ENCODE measurements at places on chromosomes 3 and 15.

- no peak for DNase-seq
Measured at GRCh38 chr3:113210604-113211329, 590 bp upstream of the BOC start.

- DNase-seq, result no peak
Measured at GRCh38 chr3:45950131-45950530, 6.9 kb downstream of the CXCR6 start.

DNA sequence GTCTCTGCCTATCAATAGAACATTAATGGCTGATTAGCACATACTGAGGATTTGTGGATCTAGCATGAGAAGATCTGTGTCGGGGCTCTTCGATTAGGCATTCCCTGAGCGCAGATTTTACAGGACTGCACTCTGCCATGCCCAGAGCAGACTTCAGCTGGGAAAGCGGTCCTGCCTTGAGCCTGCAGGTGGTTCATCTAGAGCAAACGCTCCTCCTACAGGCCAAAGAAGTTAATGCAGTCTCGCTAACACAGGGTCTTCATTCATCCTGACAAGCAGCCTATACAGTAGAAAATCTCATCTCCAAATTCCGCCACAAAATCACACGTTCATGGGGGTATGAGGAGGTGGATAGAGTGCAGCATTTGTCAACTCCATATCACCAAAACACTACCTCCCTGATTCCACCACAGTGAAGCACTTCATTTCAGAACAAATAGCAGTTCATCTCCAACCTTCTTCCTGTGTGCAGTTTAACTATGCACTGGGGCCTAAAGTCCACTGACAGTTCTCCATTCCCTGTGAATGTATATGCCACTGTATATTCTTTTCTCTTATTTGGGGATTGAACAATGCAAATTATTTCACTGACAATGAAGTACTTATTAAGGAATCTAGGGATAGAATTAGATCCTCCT, 405.8 kb downstream of the IGSF11 start:
- DNase-seq, result peak; percentile 1

DNA sequence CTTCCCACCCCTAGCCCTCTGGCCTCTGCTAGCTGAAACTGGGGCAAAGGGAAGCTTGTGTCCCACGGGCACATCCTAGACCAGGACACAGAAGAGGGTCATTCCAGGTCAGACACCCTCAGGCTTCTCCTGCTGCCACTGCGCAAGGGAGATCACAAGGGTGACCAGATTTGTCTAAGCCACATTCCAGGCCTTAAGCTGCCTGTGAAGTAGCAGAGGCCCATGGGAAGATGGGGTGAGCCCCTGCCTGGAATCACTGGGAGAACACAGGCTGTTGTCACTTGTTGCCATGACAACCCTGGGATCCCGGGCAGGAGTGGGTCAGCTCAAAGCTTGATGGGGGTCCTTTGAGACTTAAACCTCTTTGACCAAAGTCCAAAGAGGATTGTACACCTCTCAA, 10.8 kb downstream of the STRA6 start:
- DNase-seq, result no peak

DNA sequence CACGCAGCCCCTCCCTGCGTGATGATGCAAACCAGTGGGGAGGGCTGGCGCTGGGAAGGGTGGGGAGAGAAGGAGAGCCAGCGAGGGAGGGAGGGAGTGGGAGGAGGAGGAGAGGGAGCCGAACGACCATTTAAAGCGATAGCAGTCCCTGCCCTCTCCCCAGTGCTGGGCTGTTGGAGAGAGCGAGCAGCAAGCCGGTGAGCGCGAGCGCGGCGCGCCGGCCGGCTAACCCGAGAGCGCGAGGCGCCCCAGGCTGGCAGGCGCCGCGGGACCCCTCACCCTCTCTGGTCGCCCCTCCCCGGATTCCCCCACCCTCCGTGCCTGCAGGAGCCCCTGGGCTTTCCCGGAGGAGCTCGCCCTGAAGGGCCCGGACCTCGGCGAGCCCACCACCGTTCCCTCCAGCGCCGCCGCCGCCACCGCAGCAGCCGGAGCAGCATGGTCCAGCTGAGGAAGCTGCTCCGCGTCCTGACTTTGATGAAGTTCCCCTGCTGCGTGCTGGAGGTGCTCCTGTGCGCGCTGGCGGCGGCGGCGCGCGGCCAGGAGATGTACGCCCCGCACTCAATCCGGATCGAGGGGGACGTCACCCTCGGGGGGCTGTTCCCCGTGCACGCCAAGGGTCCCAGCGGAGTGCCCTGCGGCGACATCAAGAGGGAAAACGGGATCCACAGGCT, at the start of gene GRM7:
GRM7 (plus strand) TSS at position 162 of the 671 bp plus-strand sequence.
- no peak for DNase-seq

DNA sequence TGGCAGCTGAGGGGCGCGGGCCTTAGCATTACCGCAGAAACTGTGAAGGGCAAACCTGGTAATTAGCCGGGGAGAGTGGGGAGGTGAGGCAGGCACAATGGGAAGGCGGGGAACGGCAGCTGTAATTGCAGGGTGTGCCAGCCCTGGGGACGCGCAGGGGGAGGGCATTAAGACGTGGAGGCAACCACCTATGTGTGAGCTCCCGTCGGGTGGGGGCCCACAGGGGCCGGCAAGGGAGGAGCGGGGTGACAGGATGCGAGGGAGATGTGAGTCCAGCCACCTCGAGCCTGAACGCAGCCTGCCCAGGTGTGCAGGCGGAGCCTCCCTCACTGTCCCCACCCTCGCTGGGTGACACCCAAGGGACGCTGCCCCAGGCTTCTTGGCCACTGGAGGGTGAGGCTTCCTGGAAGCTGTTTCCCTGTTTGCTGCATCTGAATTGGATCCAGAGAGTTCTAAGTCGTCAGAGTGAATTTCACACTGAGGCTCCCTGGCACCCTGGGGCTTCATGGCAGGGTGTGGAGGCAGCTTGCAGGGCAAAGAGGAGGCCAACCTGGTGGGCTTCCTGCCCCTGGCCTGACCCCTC, 130.6 kb upstream of the MEF2A start:
- no peak for DNase-seq

DNA sequence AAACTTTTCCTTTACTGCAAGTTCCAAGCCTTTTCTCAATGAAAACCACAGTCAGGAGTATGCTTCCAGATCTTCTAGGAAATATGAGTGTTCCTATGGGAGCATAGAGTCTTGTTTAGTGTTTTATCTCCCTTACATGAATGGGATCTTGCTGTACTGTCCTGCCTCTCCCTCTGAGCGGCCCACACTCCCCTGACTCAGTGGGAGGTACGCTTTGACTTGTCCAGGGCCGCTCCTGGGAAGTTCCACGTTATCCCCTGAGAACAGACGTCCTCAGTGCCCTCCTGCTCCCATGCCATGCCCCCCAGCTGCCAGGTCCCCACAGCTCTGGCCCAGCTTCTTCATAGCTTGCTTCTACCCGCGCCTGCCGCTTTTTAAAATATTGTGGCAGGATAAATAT, 28.9 kb upstream of the VPS33B start:
- DNase-seq, result no peak

DNA sequence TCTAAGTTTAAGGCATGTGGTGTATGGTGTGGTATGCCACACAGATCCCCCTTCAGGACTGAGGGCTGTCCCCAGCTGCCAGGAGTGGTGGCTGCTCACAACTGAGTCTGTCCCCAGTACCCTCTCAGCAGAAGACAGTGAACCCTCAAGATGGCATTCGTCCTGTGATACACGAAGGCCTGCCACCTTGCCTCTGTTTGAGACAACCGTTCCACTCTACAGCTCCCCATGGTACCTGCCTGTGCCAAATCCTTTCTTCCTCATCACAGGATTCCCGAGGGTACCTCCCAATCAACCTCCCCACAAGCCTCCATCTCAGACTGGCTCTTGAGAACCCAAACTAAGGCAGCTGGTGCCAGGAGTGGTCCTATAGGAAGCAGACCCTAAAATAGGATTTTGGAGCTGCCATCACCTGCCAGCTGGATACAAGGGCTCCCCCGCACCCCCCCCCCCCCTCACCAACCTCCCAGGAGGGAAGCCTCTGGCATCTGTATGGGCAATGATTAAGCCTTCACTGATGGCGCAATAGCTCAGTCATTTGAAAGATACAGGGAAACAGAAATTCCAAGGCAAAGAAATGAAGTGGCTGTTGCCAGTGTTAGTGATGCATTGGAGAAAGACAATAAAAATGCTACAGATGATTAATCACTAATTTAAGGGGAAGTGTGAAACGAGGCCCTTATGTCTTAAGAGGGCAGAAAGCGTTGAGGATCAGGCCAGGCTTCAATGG, 230.0 kb upstream of the LYSMD4 start:
- no peak for DNase-seq

DNA sequence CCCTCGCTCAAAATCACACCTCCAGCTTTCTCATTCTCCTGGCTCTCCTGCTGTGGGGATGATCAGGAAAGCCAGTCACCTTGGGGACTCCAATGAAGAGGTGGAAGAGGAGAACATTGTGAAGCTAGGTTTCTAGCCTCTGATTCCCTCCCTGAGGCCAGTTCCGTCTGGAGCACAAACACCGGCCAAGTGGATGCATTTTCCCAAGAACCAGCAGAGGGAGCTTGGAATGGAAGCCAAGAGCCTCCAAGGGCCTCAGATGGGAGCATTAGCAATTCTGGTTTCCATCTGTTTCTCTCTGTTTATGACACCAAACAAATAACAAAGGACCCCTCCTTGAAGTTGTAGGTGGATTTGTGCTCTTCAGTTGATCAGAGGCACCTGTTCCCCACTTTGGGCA, 40.6 kb upstream of the NMNAT3 start:
- no peak for DNase-seq

GRCh38 chr3:176690083-176690869, 507.0 kb downstream of the TBL1XR1 start:
- no peak for DNase-seq

DNA sequence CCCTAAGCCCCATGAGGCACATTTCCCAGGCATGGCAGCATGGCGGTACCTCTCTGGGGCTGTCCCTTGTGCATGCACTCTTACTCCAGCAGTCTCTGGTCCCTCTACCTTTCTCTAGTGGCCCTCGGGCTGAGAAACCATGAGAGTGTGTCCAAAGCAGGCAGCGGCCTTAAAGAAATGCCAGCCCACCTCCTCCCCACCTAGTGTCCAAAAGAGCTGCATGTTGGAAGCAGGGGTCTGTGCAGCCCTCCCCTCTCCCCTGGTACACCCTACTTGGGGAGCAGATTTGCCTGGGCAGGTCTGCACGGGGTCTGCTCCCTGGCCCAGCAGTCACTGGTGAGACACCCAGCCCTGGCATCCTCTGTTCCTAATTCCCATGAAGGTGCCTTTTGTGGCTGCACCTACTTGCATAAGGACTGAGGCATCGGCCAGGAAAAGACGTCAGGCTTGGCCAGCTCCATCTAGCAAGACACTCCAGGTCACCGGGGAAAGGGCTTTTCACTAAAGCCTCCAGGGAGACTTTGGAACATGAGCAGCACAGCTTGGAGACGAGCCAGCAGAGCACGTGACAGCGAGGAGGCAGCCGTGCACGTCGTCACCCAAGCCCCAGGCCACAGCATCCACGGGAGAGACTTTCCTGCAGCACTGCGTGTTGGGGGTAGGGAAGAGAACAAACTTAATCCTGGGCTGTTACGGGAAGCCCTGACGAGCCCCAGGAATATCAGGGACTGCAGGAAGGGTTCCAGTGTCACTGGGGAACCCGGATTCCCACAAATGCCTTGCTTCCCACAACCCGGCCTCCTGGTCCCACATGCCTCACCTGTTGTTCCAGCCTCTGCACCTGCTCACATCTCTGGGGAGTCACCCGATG, 38.8 kb downstream of the TM2D3 start:
- no peak for DNase-seq

DNA sequence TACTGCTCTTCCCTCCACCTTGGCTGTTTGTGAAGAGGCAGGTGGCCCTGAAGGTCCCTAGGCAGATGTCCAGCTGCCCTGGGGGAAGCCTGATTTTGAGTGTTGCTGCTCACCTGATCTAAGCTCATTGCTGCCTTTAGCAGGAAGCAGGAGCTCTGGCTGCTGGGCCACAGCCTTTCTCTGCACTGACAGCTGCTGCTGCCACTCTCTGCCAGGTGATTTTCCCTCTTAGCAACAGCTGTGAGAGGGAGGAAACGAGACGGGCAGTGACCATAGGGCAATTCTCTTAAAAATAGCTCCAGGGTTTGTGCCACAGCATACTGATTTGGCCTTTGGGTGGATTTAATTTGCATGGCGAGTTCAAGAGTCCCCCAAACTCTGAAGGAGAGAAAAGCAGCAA, 415.8 kb upstream of the SEMA6D start:
- DNase-seq, result no peak

DNA sequence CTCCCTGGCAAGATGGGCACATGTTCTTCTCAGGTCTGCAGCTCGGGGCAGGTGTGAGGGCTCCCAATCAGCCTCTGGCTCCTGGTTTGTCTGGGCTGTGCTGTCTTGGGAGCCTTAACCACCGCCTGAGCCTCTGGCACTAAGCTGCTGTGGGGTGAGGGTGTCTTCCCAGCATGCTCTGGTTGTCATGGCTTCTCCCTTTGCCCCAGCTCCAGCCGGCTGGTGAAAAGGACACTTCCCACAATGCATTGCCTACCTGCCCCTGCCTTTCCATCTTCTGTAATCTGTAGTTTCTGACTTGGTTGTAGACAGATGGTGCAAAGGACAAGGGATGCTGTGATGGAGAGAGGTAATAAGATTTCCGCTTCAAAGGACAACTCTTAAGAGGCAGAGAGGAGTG, 295.3 kb downstream of the TLE3 start:
- DNase-seq, result no peak

GRCh38 chr15:57676585-57676984, 29.9 kb upstream of the POLR2M start:
- DNase-seq, result no peak

DNA sequence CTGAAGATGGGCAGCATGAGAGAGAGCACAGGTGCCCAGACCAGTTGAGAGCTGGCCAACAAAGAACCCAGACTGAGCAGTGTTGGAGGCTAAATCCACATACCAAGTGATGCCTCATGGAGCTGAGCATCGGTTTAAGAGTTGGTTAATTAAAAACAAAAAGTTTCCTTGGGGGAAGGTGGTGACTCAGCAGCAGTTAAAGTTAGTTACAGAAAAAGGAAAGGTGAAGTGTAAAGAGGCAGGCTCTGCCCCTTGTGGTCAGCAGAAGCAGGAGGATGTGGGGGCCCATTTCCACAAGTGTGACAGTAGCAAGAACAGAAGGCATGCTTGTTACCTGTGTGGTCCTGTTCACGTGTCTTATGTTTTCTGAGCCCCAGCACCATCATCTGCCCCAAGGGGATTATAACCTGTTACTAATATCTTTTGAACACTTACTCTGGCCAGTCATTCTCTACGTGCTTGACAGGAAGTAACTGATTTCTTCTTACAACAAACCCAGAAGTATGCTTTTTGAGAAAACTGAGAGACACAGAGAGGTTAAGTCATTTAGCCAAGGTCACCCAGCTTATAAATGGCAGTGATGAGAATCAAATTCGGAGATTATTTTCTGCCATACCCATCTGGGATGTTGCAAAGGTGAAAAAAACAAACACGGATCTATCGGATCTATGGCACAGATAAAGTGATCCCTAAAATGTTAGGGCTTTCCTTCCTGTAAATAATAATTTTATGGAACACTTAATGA, 91.0 kb downstream of the EPHB1 start:
- no peak for DNase-seq

GRCh38 chr15:80070840-80071239, 11.4 kb downstream of the ZFAND6 start:
- DNase-seq, result no peak

- DNase-seq, result no peak
Measured at GRCh38 chr3:113088616-113089015, 97.8 kb downstream of the GTPBP8 start.

- no peak for DNase-seq
Measured at GRCh38 chr3:170180079-170180907, 1.2 kb downstream of the PHC3 start.

- no peak for DNase-seq
Measured at GRCh38 chr3:71307991-71308697, 275.4 kb downstream of the FOXP1 start.

GRCh38 chr3:112327371-112327951, 5.5 kb upstream of the CD200 start:
- DNase-seq, result peak; percentile 20

- no peak for DNase-seq
Measured at GRCh38 chr15:84811828-84812227, 5.3 kb upstream of the ALPK3 start.

Measured in stimulated activated CD4-positive, alpha-beta T cell treated with anti-CD3 and anti-CD28 coated beads, Interleukin-4, amount 100 ng/mL, for 4 hours (primary cell).